Activated CD4-positive, alpha-beta T cell treated with anti-CD3 and anti-CD28 coated beads, Interleukin-10, Interleukin-2, amounts not matched to agents 100 ng/mL and 50 ng/mL, durations not matched to agents 16 hours and 8 hours (primary cell): ENCODE measurements at places on chromosomes 7 and 10.

DNA sequence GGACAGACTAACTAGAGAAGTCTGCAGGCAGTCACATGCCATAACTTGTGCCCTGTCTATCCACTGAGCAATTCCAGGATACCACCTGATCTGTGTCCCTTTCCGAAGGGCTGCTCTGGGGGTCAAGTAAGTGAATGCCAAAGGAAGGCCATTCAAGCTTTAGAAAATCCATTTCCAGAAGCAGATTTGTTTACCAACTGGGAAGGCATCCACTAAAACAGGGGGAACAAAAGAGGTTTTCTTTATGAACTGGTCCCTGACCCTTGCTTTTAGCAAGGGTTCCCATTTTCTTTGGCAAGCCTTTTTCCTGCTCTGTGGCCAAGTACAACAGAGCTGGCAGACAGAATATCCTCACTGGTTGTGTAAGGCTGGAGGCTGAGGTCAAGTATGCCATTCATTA, 36.5 kb downstream of the ITPRID1 start:
- DNase-seq = no peak

- no peak for DNase-seq
These were observed 137.4 kb downstream of the MGMT start for GRCh38 chr10:129604333-129605032.

- no peak for DNase-seq
These were observed 130.8 kb downstream of the MDFIC start for GRCh38 chr7:115052706-115053105.

DNA sequence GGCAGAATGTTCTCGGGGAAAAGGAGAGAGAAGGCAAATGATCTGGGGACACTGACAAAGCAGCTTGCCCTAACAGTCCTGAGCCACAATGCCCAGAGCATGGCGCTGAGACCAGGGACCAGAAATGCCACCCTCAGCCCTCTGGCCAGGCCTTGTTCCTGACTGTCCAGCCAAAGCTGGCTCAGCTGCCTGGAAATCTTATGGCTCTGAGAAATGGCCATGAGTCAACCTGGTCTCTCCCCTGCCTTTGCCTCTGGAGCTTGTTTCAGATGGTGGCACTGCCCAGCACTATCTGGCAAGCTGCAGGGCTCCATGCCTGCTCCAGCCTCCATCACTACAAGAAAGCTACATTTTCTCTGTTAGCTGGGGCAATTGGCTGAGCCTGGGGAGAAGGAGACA, 90.5 kb upstream of the PLXNA4 start:
- DNase-seq = no peak

DNA sequence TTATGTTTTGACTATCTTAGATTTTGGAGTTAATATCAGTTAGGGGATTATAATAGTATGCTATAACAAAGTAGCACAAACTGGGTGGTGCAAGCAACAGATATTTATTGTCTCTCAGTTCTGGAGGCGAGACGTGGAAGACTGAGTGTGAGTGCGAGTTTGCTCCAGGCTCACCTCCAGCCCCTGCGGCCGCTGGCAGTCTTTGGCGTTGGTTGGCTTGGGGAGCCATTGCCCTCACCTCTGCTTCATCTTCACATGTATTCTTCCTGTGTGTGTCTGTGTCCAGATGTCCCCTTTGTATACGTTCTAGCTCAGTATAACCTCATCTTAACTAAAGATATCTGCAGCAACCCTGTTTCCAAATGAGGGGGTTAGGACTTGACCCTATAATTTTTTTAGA, 343.9 kb upstream of the COBL start:
- DNase-seq = no peak

DNA sequence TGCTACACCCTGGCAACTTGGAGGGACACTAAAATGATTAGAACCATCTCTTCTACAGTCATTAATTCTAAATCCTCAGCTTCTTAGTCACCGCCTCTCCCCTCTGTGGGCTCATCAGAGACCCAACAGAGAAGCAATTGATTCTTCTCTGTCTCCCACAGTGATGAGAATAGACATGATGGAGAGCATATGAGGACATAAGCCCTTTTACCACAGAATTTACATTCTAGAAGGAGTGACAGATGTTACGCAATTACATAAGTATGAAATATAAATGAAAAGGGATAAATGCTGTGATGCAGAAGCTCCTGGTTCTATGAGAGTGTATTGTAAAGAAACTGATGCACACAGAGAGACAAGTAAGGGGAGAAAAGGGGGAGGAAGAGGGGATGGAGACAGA, 18.1 kb upstream of the ABCB5 start:
- DNase-seq = no peak

GRCh38 chr7:131306777-131307176, 20.9 kb upstream of the MKLN1 start:
- DNase-seq = no peak

- no peak for DNase-seq
These were observed 293.3 kb upstream of the SHH start for GRCh38 chr7:156105337-156106106.

GRCh38 chr7:2939193-2939885, 95.2 kb upstream of the GNA12 start:
- no peak for DNase-seq

- no peak for DNase-seq
These were observed 106.7 kb downstream of the NKX6-2 start for GRCh38 chr10:132679217-132679595.

DNA sequence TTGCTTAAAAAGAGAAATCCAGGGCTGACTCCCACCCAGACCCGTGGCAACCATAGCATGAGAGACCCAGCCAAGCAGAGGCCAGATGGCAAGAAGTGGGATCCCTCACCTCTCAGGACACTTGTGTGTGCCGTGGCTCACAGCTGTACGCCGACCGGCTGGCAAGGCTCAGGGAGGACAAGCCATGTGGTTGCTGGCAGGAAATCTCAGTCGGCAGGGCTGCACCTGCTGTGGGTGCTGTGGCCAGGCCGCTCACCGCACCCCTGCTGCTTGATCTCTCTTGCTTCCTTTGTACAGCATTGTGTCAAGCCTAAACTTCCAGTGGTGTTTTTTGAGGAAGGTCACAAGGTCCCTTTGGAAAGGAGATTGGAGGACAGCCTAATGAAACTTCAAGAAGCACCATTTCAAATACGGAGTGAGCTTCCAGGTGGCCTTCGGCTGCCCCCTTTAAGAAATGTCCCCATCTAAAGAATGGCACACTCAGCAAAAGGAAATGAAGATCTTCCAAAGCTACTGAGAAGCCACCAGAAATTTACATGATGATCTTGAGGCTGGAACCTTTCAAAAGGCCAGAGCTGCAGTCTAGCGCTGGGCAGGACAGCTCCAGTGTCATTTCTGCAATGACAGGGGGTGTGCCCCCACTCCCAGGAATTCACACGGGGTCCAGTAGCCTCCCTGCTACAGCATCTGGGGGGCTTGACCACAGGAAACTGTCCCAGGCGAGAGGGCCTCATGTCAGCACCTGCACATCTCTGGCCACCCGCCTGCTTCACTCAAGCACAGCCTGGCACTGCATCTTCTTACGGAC, 409.0 kb upstream of the MGMT start:
- peak; percentile 58 for DNase-seq

DNA sequence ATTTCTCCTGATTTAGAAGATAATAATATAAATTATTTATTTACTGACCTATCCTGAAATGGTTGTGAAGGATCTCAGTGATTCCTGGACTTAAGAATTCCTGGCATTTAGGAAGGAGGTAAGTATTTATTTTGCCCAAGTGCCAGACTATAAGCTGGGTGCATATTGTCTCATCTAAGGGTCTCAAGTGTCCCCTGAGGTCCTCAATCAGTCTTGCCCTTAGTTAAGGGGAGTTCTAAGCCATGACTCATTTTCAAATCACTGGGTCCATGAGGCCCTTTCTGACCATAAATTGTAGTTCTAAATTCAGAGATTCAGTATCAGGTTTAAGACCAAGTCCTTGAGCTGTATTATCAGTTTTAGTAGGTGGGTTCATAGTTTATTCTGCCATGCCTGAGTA, 251.6 kb upstream of the MEOX2 start:
- DNase-seq = no peak

DNA sequence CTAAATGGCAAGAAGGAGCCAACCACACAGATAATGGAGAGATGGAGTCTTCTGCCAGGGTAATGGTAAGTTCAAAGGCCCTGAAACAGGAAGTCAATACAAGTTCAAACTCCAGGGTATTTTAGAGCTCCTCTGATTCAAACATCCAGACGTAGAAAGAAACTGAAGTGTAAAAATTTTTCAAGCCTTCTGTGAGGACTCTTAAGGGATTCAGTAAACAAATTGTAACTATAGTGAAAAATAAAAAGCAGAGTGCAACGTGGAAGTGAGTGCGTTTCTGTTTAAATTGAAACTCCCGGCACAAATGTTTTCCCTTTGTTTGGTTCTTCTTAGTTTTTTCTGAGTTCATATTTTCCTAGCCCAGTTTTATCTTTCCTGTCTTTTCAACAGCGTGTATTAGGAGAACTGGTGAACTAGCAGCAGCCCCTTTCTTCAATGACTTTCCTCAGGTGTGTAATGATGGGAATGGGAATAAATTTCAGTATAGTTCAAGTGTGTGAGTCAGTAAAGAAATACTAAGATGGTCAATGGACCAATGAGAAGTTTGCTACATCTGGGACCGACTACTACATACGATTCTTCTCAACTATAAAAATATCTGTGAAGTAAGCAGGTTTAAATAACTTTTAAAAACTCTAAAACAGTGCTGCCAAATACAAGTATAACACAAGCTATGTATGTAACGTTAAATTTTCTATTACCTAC, 298.9 kb downstream of the CSTF2T start:
- no peak for DNase-seq

GRCh38 chr7:65975814-65976445, 6.1 kb downstream of the GUSB start:
- no peak for DNase-seq

DNA sequence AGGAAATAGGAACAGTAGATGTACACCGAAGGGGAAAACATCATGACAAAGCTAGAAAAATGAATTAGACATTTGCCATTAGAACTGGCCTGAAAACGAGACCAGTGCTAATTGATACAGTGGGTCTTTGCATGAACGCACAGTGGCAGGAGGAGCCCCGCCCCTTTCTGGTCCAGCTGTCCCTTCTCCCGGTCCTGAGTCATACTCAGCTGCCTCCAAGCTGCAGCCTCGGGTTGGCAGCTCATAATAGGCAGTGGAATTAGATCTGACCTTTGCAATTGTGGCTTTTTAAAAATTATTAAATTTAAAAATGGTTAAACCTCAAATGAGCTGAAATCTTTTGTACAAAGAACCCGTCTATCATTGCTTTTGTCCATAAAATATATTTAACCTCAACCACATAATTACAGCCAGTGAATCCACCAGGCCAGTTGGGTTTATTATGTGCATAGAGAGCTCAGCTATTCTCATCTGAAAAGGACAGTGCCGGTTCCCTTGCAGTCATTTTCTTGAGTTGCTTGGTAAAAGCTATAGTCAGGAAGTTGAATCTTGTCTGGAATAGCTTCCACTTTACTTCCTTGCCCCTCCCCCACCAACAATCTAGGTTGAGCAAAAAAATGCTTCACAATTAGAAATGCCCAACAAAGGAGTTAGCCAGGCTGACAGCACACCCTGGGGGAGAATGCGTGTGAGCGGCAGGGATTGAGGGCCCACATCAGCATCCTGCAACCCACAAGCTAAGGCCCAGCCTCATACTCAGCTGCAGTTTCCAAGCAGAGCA, 147.1 kb downstream of the BUB3 start:
- no peak for DNase-seq

DNA sequence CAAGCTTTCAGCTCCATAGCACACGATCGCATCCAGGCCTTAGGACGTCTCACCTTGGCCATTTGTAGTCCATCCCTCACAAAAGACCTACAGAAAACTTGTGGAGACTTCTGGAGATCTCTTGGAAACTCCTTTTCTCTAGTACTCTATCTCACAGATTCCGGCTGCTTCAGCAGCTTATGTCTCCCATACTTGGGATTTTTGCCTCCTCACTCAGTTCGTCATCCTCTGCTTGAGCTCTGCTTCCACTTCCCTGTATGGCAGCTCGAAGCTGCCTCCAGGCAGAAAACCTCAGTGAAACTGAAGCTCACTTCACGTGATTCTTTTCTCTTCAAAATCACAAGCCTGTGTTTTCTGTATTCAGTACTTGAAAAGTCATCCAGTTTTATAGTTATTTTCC, 178.7 kb upstream of the GDF10 start:
- no peak for DNase-seq

DNA sequence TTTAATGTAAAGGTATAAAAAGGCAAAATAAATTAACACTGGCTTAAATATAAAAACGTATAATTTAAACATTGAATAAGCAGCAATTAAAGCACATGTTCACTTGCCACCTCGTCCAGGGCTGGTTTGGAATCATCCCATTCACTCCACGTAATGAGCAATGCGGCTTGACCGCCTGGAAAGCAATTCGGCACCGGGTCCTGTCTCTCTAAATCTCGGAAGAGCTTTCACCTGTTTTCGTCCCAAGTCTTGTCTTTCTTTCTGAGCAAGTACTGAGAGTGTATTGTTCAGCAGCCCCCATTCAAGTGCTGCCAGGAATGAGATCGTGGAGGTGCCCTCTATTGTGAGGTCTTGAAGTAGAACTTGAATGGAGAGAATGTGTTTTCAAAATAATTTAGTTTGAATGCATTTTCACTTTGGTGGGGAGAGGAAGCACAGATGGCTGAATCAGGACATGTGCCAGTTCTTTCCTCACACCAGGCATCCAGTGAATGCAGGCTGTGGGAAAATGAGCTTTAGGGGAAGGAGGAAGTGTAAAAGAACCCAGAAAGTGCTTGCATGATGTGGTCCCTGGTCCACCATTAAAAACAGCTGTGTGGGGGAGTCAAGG, 515.2 kb downstream of the REEP3 start:
- no peak for DNase-seq

- peak; percentile 38 for DNase-seq
These were observed 21.6 kb downstream of the RBM28 start for GRCh38 chr7:128322040-128322643.

DNA sequence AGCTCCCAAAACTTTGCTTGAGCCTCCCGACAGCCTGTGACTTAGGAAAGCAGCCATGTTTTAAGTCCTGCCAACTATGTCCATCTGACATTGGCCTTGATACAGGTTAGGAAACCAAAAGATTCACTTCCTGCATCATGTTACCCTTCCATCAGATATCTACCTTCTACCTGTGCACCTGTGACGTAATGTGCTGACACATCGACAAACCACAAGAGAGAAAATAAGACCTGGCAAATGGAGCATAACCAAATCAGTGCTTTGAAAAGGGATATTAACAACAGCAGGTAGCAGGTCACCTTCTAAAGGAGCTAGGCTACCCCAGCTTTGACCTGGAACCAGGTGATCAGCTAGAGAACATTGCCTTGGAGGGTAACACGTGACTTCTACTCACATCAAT, 14.8 kb upstream of the PRR15 start:
- DNase-seq = no peak
